ENCODE measurements at places on chromosomes 1 and 21.

DNA sequence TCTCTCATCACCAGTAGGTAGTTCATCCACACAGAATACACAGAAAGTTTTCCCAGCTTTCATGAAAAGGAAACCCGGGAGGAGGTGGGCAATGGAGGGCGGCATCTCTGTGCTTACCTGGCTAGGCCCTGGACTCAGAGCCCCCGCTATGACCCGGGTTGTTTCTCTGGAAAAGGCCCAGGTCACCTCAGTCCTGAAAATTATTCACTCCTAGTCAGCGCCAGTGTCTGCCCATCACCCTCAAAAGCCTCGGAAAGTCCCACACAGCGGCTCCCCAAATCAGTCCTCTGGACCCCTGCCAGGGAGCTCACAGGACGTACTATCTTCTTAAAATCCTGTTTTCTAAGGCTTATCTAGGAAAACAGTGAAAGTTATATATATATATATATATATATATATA is 51.2 kb downstream of the TCP10L start:
- DNase-seq, result no peak

DNA sequence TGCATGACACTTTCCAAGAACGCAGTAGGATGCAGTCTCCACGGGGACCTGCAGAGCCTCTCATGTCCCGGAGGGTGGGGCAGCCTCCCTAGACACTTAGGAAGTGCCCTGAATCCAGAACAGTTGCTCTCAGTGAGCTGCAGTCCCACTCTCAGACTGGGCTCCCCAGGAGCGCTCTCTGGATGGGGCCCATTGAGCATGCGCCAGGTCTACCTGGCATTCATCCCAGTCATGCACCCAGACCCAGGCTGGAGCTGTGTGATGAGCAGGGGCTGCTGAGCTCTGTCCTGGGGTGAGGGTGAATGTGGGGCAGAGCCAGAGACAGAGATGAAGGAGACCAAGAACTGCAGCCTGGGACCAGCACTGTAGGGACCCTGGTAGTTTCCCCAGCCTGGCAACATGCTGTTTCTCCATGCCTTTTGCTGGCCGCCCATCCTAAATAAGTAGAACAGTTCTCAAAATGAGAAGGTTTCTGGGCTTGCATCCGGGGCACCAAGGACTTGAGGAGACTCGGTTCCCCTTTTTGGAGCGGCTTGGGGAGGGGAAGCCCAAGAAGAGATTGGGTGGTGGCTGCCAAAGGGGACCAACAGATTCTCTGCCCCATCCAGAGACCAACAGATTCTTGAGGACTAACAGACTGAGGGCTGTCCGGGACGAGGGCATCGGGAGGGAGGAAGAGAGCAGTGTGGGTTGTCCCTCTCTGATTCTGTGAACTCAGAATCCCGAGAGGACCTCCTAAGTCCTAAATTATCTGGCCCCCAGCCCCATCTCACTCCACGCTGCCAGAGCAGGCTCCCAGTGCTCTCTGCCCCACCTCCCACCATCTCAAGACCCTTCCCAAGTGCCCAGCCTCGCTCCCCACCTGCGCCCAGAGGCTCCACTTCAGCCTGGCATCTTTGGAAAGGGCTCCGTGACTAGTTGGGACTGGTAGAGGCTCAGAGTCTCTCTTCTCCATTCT is 1.0 kb upstream of the PGLYRP4 start:
- DNase-seq, result no peak

DNA sequence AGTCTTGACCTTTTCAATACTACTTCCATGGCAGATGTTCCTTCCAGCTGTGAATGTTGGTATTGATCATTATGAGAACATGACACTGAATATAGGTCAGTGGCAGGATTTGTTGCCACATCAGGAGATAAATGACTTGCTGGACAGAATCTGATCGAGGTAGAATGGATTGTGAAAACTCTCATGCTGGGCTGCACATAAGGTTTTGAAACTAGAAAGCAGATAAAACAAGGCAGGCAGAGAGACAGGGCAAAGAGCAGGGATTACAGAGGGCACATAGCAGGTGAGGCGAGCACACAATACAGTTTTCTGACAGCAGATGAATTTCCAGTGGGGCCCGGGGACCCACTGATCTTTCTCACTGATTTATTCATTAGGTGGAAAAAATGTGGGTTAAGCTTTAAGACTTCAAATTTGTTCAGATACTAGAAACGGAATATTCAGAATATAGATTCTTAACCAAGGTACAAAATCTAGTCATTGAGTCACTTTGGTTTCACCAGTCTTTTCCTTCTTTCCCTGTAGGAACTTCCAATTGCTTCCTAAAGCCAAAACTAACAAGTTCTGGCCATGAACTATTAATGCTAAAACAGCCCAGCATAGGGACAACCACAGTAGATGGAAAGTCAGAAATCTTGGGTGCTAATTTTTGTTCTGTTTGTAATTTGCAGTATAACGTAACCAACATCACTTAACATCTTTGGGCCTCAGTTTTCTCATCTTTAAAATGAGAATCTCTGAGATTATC is 296.0 kb upstream of the PTBP2 start:
- DNase-seq, result no peak

- no peak for DNase-seq
These were observed 147.7 kb upstream of the ARHGEF16 start for GRCh38 chr1:3306583-3307291.

- DNase-seq, result no peak
These were observed 82.9 kb upstream of the ACTL8 start for GRCh38 chr1:17672226-17672625.

GRCh38 chr21:27812279-27812678 is 845.4 kb upstream of the ADAMTS5 start:
- no peak for DNase-seq

DNA sequence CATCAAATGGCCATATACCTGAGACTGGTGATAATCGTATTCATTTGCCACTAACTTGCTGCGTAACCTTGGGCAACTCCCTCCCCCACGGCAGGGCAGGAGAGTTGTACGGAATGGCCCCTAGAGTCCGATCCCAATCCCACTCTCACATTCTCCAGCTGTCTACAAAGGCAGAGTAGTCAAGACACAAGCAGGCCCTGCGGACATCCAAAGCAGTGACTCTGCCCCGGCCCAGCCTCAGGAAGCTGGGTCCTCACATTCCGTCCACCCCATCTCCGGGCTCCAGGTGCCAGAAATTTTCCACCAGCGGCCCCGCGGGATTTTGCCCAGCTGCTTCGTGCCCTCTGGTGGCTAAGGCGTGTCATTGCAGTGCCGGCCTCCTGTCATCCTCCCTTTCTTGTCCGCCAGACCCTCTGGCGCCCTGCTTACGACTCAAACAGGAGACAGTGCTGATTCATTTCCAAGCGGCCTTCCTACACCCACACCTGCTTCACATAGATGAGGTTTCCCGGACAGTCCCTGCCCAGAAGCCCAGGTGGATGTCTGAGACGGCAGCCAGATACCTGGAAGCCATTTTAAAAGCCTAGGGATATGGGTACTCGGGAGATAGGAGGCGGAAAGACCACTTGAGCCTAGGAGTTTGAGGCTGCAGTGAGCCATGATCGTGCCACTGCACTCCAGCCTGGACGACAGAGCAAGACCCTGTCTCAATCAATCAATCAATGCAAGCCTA is 2.9 kb upstream of the S100A2 start:
- DNase-seq, result peak; percentile 71

DNA sequence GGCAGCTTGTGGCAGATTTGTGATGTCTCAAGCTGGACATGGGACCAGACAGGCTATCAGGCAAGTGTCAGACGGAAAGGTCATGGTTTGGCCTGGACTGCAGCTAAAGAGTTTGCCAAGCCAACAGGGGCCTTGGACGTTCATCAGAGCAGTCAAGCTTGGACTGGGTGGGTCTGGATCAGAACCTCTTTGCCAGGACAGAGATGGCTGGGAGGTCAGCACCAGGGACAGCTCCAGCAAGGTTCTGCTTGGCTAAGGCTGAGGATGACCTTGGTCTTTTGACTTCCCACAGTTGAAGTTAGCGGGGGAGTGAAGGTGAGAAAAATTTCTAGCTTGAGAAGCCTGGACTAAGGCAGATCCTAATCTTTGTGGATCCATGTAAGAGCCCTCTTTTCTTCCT is 68.1 kb downstream of the GRIK3 start:
- DNase-seq, result no peak

DNA sequence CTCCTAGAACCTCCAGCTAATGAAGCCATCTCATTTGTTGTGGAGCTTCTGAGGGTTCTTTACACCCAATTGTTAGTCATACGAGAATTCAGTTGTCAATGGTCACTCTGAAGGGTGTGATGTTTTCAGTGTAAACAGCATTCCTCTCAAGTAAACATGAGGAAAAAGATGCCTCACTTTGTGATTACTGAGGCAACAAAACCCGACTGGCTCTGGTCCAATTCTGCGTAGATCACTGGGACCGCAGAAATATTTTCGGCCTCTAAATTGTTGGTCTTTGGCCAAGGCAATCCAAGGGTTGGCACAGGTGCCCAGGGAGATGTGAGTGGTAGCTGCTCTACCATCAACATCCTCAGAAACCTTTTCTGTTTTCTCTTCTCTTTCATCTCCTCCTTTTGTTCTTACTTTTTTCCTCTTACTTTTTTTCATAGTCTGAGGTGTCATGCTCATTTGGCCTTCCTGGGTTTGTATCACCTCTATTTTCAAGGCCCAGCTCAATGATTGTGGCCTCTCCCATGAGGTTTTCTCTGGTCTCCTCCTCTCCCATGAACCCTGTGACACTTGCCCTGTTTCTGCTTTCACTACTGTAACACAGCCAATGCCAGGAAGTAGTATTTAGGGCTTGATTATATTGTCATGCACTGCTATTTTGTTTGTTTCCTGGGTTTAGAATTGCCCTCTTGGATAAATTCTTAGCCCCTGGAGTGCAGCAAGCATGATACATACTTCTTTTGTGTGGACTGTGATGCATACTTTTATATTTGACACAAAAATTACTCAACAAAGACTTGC is 221.9 kb downstream of the TNR start:
- DNase-seq, result no peak

- DNase-seq, result no peak
These were observed 7.3 kb downstream of the EDEM3 start for GRCh38 chr1:184747089-184747955.

DNA sequence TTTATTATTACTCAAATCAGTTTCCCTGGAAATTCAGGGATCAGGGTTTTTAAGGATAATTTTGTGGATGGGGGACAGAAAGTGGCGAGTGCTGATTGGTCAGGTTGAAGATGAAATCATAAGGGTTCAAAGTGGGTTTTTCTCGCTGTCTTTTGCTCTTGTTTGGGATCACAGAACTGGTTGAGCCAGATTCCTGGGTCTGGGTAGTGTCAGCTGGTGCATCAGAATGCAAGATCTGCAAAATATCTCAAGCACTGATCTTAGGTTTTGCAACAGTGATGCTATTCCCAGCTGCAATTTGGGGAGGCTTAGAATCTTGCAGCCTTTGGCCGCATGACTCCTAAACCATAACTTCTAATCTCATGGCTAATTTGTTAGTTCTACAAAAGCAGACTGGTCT is 9.3 kb downstream of the CHI3L2 start:
- no peak for DNase-seq

DNA sequence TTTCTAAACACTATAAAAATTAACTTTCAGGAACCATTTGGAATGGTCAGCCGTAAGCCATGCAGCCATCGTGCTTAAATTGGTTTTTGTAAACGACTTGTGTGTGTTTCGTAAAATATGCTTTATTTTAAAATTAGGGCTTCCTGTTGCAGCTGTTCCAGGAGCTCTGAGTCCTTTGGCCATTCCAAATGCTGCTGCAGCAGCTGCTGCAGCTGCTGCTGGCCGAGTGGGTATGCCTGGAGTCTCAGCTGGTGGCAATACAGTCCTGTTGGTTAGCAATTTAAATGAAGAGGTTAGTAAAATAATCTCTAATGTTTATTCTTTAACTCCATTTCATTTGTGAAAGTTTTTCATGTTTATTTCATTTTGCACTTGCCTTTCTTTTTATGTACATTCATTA is 83.1 kb downstream of the PTBP2 start:
- no peak for DNase-seq
